Right lobe of liver (tissue), 6 donors: ENCODE measurements at places on chromosomes 5 and 9. TPM values are rescaled to one million over a fixed set of nuclear protein-coding genes. Genes with fewer than 3 reads are reported as not detected.

DNA sequence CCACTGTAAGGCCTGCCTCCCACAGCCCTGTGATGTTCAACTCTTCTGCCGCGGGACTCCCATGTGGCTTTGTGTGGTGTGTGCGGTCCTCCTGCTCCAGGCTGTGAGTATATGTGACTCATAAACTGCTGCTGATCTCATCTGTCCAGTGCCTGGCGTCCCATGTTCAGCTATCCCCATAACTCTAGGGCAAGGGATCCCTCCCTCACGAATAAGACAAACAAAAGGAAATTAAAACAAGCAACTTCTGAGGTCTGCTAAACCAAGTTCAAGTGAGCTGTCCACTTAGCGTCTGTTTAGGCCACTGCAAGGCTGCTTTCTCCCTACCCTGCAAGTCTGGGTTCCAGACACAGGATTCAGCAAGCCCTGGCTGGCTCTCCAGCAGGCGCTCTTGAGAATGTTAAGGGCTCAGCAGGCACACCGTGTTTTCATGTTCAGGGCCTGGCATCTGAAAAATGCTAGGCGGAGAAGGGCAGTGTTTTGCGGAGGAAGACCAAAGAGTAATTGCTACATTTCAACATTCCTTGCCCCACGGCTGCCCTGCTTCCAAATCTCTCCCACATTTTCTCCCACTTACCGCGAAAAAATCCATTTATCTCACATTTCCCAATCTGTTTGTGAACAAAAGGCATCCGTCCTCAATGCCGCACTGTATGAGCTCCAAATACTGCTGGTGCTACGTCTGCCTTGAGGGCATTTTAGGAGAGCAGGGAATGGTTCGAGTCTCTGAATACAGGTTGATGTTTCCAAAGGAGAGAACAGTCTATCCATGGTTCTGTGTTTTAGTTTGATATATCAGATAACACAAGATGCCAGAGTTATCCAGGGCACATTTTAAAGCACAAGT is 280.2 kb downstream of the SEMA5A start:
- H3K27me3 ChIP-seq: no peaks in the 10 kb centered on the region
- no peaks in the 10 kb centered on the region for H3K4me1 ChIP-seq
- no peak for DNase-seq
- H3K27ac ChIP-seq: no peak overlapping the region
- no peaks in the 10 kb centered on the region for H3K36me3 ChIP-seq
- H3K4me3 ChIP-seq: no peak overlapping the region

CRHBP gene
- 41.3 TPM for total RNA-seq

TMEFF1 gene
- not detected for total RNA-seq

LCN1 gene
- not detected for total RNA-seq

PCDHGA6 gene
- 1.1 TPM for total RNA-seq
